ENCODE measurements at places on chromosomes 13 and 19.

DNA sequence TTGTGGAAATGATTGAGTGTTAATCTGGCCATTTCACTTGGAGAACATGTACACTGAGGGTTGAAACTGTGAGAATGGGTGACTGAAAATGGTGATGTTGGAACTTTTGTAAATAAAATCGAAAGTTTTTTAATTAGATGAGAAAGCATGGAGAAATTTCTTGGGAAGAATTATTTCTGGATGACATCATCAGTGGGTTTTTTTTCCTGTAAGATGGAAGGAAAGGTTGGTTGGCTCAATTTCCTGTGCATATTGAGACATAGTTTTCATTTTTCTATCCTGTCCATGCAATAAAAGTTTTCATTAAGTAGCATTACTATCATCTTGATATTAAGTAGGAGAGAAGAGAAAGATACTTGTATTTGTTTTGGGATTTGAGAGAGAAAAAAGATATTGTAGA lies 120.6 kb upstream of the HTR2A start:
- no peak for DNase-seq

DNA sequence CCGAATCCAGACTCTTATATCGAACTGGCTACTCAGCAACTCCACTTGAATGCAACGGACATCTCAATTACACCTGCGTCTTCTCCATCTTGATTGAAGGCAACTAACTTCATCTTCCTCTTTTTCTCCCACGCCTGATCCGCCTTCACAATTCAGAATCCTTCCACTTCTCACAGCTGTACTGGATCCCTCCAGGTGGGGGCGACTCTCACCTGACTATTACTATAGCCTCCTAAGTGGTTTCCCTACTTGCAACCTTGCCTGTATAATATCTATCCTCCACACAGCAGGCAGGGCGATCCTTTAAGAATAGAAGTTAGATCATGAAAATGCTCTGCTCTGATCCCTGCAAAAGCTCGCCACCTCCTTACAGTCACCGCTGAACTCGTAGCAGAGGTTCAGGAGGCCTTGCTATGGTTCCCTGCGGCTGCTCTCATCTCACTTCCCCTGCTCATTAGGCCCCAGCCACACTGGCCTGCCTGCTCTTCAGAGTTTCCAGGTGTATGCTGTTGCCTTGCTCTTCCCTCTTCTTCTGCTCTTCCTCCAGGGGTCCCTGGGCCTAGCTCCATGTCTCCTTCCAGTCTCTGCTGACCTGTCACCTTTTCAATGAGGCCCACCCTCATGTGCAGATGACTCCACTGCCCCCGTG lies 31.9 kb downstream of the RFXAP start:
- DNase-seq: no peak

- DNase-seq: no peak
Observed at GRCh38 chr19:5895409-5895808, 8.2 kb downstream of the NDUFA11 start.

- DNase-seq: no peak
Observed at GRCh38 chr13:98650396-98651107, 73.6 kb upstream of the STK24 start.

- no peak for DNase-seq
Observed at GRCh38 chr13:49022472-49023144, 46.9 kb downstream of the FNDC3A start.

- no peak for DNase-seq
Observed at GRCh38 chr13:98054301-98054700, 88.6 kb upstream of the FARP1 start.

GRCh38 chr13:87207280-87208003 lies 463.7 kb upstream of the SLITRK5 start:
- DNase-seq: no peak

- no peak for DNase-seq
Observed at GRCh38 chr13:105365831-105366230, 1169.6 kb downstream of the EFNB2 start.

- no peak for DNase-seq
Observed at GRCh38 chr13:29081036-29081435, 260.9 kb downstream of the MTUS2 start.

DNA sequence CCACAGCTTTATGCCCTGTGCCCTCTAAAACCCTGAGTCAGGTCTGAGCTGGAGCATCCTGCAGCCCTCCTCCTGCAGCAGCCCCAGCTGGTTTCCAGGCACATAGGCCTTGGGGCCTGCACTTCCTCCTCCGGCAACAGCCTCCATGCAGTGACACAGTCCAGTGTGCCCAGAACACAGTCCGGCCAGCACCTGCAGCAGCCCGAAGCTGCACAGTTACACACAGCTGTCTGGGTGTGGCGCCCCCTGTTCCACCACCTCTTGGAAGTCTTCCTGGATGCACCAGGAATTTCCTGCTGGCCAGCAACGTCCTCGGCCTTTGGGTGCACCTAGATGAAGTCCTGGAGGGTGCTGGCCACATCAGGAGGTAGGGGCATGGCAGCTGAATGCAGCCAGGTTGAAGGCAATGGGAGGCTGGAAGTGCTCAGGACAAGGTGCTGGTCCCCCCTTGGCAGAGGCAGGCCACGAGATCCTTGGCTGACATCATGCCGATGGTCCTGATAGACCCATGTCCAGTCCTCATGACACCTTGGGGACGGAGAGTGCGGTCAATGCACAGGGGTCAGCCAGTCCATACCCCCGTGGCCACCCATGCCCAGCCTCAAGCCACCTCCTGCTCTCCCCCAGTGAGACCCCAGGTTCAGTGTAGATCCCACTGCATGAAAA lies 27.1 kb upstream of the PARP4 start:
- DNase-seq: no peak

DNA sequence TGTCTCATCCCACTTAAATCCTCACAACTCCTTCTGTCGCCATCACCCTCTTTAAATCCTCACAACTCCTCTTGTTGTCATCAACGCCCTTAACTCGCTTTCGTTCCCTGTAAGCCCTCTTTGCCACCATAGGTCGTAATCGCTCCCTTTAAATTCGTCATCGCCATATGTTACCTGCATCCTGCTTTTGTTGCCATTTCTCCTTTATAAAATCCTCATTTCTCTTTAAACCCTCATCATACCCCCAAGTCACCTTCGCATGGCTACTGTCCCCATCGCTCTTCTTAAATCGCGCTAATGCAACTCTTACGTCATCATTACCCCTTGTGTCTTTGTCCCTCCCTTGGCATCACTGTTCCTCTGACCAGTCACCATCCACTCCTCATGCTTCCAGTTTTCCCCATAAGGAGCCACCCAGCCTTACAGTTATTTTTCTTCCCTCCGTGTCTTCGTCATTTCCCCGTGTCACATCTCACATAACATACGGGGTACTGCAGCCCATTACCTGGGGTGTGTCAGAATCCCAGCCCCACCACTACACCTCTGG lies 539 bp downstream of the PLD3 start:
- no peak for DNase-seq

- no peak for DNase-seq
Observed at GRCh38 chr13:35797991-35798390, 321.5 kb upstream of the MAB21L1 start.
